ENCODE measurements at places on chromosomes 1 and 21. TPM values are rescaled to one million over a fixed set of nuclear protein-coding genes. Genes with fewer than 3 reads are reported as not detected.

DNA sequence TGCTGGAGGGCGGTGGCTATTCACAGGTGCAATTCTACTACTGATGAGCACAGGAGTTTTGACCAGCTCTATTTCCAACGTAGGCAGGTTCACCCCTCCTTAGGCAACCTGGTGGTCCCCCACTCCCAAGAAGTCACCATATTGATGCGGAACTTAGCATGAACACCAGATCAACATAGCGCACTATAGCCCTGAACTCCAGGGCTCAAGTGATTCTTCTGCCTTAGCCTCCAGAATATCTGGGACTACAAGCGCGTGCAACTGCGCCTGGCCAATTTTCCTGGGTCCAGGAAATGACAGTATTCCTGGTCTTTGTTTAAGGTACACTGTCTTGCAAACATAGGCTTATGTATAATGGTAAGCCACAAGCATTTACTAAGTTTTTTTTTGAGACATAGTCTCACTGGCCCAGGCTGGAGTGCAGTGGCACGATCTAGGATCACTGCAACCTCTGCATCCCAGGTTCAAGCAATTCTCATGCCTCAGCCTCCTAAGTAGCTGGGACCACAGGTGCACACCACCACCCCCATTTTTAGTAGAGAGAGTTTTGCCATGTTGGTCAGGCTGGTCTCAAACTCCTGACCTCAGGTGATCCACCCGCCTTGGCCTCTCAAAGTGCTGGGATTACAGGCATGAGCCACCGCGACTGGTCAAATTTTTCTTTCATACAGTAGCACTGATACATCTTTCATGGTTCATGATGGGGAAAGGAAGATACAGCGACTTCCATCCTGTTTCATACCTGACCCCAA is 12.6 kb downstream of the MCL1 start:
- H3K36me3 ChIP-seq: no peaks in the 10 kb centered on the region
- peaks cover 2% of the 10 kb centered on the region for H3K4me1 ChIP-seq
- no peaks in the 10 kb centered on the region for H3K27me3 ChIP-seq
- H3K27ac ChIP-seq: peak overlapping the region; percentile 39
- H3K4me3 ChIP-seq: no peak overlapping the region

DNA sequence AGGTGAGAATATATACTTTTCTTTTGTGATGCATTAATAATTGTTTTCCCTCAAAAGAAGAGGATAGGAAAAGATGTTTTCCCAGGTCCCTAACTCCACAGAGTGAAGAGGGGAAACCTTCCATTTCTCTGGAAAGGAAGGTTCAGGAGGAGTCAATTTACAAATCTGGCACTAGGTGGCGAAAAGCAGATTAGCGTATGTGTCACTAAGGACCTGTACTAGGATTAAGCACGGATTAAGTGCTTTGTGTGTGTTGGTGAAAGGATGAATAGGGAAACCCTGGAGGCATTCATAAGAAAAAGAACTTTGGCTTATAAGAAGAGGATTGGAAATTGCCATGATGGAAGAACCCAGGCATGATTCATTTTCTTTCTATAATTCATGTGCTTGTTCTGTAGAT is 410.1 kb upstream of the PLXNA2 start:
- no peaks in the 10 kb centered on the region for H3K27me3 ChIP-seq
- H3K4me1 ChIP-seq: no peaks in the 10 kb centered on the region
- no peak for DNase-seq
- no peak overlapping the region for H3K27ac ChIP-seq
- no peak overlapping the region for H3K4me3 ChIP-seq

DNA sequence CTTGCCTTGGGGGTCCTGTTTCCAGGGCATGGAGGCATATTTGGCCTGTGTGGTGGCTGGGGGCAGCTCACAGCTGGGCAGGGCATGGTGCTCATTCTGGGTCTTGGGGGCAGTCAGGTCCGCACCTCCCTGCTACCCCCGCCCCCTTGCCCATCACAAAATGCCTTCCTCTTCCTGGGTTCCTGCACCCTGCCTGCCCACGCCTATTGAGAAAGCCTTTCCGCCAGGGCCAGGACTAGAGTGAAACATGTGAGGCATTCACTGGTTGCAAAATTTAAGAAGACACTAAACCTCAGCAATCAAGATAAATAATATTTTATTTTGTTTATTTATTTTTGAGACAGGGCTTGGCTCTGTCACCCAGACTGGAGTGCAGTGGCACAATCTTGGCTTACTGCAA is 19.7 kb downstream of the PTAFR start:
- peak; percentile 72 for DNase-seq
- no peaks in the 10 kb centered on the region for H3K27me3 ChIP-seq
- H3K4me3 ChIP-seq: no peak overlapping the region

DNA sequence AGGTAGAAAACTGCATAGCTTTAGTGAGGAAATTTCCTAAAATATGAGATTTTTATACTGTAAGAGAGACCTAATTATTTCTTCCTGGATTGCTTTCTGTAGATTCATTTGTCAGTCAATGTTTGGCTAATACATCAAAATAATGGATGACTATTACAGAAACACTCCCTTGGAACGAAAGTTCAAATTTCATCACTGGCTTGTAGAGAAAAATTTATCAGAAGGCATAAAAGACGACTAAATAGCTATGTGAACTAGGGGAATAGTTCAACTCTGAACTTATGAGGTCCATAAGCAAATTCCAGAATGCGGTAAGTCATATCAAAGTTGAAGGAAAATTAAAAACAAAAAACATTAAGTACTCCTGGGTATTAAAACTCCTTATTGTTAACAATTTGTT is 36.0 kb downstream of the WNT2B start:
- H3K4me1 ChIP-seq: peaks cover 4% of the 10 kb centered on the region
- no peaks in the 10 kb centered on the region for H3K27me3 ChIP-seq
- H3K36me3 ChIP-seq: no peaks in the 10 kb centered on the region
- DNase-seq: no peak

DNA sequence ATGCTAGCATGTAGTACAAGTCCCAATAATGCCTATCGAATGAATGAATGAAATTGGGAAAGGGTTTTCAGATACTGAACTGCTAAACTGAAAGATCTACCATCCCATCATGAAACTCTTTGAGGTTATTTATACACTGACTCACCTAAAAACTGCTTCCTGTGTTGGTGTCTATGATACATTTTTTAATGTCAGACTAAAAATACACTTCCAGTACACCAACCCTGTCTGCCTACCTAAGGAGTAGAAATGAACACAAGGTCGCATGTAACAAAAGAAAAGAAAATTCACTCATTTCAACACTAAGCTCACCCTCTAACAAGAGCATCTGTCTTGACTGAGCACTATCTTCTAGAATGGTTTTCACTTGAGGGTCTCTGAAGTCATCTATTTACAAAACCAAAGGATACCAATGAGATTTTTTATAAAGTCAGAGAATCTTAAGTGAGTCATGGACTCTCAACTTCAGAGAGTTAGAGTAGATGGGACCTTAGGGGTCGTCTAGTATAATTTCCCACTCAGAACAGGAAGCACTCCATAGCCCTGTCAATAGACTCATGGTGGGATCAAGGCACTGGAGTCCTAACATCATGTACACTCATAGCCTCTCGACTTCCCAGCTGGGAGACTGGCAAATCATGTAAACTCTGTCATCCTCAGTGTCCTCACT is 53.4 kb downstream of the WLS start:
- H3K36me3 ChIP-seq: no peaks in the 10 kb centered on the region
- no peak overlapping the region for H3K4me3 ChIP-seq
- H3K27ac ChIP-seq: no peak overlapping the region

GRCh38 chr1:152756872-152757271 is 953 bp upstream of the KPRP start:
- DNase-seq: no peak
- no peaks in the 10 kb centered on the region for H3K36me3 ChIP-seq
- H3K27ac ChIP-seq: no peak overlapping the region

GRCh38 chr1:18901952-18902522 is 318 bp downstream of the ALDH4A1 start:
- H3K4me1 ChIP-seq: no peaks in the 10 kb centered on the region
- H3K36me3 ChIP-seq: no peaks in the 10 kb centered on the region
- no peak for DNase-seq
- peak overlapping the region; percentile 82 for H3K4me3 ChIP-seq
- H3K27me3 ChIP-seq: no peaks in the 10 kb centered on the region

GRCh38 chr21:37753122-37753599 is 163.1 kb downstream of the KCNJ6 start:
- H3K27ac ChIP-seq: no peak overlapping the region
- no peak for DNase-seq
- H3K4me1 ChIP-seq: peaks cover 2% of the 10 kb centered on the region
- H3K36me3 ChIP-seq: no peaks in the 10 kb centered on the region
- H3K4me3 ChIP-seq: no peak overlapping the region
- no peaks in the 10 kb centered on the region for H3K27me3 ChIP-seq

DNA sequence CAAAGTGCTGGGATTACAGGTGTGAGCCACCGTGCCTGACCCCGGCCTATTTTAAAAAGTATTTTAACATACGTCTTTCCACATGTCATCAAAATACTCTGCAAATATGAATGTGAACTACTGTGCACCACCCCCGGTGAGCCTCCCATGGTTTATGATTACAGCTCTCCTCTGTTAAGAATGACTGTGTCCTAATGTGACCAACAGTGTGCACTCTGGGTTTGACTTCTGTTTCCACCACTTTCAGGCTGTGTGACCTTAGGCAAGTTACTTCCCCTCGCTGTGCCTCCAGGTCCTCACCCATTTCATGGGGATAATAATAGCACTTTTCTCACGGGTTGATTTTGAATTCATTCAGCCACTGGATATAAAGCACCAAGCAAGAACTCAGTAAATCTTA is 14.7 kb downstream of the AMPD2 start:
- no peaks in the 10 kb centered on the region for H3K4me1 ChIP-seq
- no peaks in the 10 kb centered on the region for H3K27me3 ChIP-seq
- H3K27ac ChIP-seq: no peak overlapping the region
- DNase-seq: no peak

- H3K36me3 ChIP-seq: no peaks in the 10 kb centered on the region
- DNase-seq: no peak
- H3K4me3 ChIP-seq: no peak overlapping the region
- no peaks in the 10 kb centered on the region for H3K4me1 ChIP-seq
These were observed 19.8 kb downstream of the SELP start for GRCh38 chr1:169610108-169610507.

DNA sequence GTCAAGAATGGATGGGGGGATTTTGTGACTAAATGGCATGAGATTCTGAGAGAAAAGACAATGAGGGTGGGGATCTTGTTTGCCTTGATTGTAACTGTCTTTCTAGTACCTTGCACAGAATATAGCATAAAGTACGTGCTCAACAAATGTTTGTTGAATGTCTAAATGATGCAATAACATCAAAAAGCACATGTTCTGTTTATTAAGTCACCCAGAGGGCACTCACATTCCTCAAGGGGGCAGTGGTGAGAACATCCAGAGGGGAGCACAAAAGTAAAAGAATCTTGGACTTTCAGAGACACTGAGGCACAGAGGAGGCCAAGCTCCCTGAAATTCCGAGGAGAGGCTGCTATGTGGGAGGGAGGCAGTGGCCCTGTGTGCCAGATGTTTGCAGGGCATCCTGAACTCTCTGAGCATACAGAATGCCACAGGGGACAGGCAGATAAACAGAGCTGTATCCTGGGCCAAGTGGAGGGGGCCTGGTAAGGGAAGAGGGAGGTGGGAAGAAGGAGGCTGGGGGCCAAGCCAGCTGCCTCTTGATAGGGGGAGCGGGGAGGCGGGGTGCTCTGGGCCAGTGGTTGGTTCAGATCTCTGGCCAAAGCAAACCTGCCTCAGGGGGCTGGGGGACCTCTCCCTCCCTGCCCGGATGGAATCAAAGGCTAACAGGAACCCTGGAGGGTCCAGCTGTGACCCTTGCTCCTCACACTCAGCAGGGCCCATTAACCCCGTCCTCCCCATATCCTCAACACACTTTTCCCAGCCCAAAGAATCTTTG is 6.5 kb upstream of the ATP1A2 start:
- H3K4me3 ChIP-seq: no peak overlapping the region
- DNase-seq: no peak
- no peaks in the 10 kb centered on the region for H3K4me1 ChIP-seq
- no peak overlapping the region for H3K27ac ChIP-seq
- no peaks in the 10 kb centered on the region for H3K36me3 ChIP-seq

GRCh38 chr1:205191622-205192021 is 19.9 kb downstream of the DSTYK start:
- H3K4me1 ChIP-seq: no peaks in the 10 kb centered on the region
- no peak for DNase-seq
- H3K4me3 ChIP-seq: no peak overlapping the region
- no peaks in the 10 kb centered on the region for H3K36me3 ChIP-seq

DNA sequence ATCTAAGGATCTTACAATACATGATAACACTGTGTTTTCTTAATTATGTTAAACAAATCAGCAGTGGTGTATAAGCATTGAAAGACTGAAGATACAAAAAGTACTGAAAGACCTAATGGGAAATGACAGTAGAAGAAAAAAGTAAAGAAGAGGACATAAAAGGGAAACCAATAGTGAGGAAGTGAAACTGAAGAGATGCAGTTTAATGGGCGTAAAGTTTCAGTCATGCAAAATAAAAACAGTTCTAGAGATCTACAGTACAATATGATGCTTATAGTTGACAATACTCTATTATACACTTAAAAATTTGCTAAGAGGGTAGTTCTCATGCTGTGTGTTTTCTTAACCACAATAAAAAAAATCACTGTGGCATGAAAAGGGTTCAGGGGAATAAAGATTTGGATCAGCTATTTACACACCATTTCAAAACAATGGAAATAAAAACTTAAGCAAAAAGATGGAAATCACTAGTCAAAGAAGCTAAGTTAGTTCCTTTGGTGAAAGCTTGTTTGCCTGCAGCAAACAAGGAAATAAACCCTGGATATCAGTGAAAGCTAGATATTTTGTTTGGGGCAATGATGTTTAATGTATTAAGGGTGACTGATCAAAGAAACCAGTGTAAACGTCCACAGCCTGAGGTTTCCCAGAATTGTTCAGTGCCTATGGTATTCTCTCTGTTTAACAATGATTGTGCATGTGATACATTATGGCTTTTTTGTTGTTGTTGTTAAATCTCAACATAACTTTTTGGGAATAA is 1160.8 kb upstream of the ADGRL2 start:
- no peaks in the 10 kb centered on the region for H3K27me3 ChIP-seq

GRCh38 chr21:38813143-38813542 is 7.4 kb downstream of the ETS2 start:
- no peak overlapping the region for H3K27ac ChIP-seq
- H3K4me3 ChIP-seq: no peak overlapping the region
- DNase-seq: no peak
- no peaks in the 10 kb centered on the region for H3K27me3 ChIP-seq
- peaks cover 15% of the 10 kb centered on the region for H3K36me3 ChIP-seq

DNA sequence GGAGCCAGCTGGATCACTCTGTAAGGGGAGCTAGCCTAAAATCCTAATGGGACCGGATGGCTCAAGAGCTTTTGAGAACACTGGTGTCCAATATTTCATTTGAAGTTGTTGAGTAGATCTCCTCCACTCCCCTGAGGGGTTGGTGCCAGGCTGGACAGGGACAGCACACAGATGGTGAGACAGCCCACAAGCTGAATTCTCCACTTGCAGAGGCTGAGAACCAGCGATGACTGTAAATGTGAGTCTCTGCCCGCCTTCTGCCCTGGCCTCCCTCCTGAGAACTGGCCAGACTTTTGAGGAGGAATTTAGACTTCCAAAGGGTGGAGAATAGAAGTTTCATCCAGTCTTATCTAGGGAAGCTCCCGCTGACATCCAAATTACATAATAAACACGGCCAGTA is 20.5 kb upstream of the COQ8A start:
- H3K27ac ChIP-seq: no peak overlapping the region
- no peak overlapping the region for H3K4me3 ChIP-seq
- no peaks in the 10 kb centered on the region for H3K4me1 ChIP-seq
- no peaks in the 10 kb centered on the region for H3K27me3 ChIP-seq
- H3K36me3 ChIP-seq: no peaks in the 10 kb centered on the region
- no peak for DNase-seq

Gene ADAMTS4
- polyA plus RNA-seq: 1.4 TPM

Gene GOLT1A
- 10.5 TPM for polyA plus RNA-seq

Gene CFAP74
- not detected for polyA plus RNA-seq

Gene ST6GALNAC5
- 3.6 TPM for polyA plus RNA-seq

Gene TOR1AIP1
- 53.6 TPM for polyA plus RNA-seq

Gene RAB7B
- polyA plus RNA-seq: 2.5 TPM

Gene HRNR
- not detected for polyA plus RNA-seq
